ENCODE measurements at places on chromosomes 2 and 18.

GRCh38 chr2:133733901-133734255, 165.6 kb upstream of the NCKAP5 start:
- DNase-seq, result no peak

DNA sequence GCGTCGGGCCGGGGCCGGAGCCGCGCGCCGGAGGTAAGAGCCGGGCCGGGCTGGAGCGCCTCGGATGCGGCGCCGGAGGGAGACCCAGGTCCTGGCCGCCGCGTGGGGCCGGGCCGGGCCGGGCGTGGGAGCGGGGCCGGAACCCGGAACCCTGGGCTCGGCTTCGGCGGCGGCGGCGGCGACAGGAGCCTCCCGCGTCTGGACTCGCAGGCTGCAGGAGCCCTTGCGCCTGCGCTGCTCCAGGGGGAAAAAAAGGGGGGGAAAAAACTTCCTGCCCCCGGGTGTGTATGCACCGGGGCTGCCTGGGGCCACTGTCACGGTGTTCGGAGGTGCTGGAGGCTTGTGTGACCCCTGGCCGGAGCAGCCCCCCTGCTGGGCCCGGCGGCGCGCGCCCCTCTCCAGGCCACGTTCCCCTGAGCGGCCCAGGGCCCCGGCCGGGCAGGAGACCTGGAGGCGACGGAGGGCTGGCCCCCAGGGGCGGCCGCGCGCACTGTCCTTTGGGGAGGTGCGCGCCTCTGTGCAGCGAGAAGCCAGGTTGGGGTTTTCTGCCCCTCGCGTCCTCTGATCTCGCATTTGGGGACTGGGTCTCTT, 864 bp downstream of the KLHL29 start:
- DNase-seq, result no peak

GRCh38 chr18:50819027-50819727, 639 bp downstream of the MRO start:
- DNase-seq, result no peak

GRCh38 chr2:240302933-240303595, 132.4 kb upstream of the GPC1 start:
- DNase-seq, result no peak

DNA sequence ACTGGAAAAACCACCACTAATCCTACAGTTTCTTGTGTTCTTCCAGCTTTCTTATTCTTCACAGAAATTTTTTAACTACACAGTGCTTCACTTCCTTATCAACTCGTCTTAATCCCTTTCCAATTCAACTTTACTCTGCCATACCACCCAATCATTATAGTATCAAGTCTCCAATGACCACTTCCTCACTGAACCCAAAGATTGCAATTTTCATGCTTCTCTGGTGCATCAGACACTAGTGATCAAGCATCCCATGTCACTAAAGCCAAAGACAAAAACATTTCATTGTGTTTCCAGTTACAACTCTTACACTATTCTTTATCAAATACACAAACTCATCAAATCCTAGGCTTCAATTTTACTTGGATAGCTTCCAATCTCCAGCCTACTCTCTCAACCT, 9.5 kb downstream of the CHAC2 start:
- DNase-seq, result no peak

- no peak for DNase-seq
Observed at GRCh38 chr18:57397440-57398132, 37.6 kb upstream of the ONECUT2 start.

GRCh38 chr2:143698888-143699570, 569.8 kb downstream of the ARHGAP15 start:
- no peak for DNase-seq

DNA sequence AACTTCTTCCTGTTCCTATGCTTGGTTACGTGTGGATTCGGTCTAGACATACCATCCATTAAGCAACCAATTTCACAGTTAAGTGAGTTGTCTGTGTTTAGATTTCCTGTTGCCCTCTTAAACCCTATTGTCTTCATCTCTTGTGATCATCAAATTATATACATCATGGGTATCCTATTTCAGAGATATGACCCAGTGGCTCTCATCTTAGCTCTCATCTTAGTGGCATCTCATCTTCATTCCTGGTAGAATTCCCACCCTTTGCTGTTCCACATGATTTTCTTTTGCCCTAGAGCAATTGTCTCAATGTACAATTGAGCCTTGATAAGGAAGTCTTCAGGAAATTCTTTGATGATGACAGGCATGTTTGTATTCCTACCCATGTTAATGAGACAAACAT, 29.4 kb upstream of the FN1 start:
- DNase-seq, result no peak

GRCh38 chr2:223641082-223641481, 38.9 kb upstream of the SCG2 start:
- DNase-seq, result no peak

- no peak for DNase-seq
Observed at GRCh38 chr2:49226360-49226759, 72.0 kb upstream of the FSHR start.

DNA sequence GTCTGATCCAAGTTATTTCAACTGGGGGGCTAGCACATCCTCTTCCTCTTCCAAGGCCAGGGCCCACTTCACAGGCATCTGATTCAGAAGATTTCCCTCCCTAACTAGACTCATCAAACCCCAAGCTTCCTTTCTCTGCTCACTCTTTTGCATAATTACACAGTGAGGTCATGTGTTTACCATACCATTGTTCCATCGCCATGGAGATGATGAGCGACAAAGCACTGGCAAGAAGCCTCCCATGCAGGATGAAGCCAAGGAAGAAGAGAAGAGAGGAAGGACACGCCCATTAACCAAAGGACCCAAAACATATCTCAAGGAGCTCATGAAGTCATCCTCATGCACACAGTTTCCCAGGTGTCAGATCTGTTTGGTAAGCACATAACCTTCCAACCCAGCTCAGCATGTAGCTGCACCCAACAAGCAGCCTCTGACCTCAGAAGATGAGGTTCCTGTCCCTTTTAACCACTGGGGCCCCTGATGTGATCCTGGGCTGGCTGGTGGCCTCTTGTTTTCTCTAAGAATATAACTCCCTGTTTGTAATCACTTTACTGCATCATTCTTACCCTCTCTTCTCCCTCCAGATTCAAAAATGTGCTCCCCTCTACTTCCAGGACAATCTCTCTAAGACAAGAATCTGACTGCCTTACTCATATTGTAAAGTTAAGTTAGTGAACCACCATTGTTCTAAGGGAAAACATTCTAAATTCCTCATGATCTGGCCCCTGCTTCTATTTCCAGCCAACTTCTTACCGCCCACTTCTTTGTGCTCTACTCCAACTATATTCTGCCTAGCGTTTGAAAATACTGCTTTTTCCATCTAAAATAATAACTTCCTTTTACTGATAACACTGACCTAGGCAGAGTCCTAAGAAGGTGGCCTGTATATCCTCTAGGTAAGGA, 190.1 kb downstream of the TTC32 start:
- DNase-seq, result no peak

DNA sequence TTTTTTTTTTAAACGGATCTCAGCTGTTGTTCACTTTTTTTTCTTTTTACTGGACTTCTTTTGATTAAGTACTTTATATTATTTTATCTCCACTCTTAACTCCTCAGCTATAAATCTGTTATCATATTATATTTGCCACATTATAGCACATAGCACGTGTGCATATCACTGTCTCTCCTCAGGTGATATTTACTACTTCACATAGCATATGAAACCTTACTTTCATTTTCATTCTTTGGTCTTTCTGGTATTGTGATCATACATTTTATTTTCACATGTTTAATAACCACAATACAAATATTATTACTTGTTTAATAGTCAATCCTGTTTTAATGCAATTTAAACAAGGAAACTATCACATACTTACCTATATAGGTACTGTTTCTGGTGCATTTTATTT, 993.1 kb upstream of the TMEFF2 start:
- DNase-seq, result no peak

DNA sequence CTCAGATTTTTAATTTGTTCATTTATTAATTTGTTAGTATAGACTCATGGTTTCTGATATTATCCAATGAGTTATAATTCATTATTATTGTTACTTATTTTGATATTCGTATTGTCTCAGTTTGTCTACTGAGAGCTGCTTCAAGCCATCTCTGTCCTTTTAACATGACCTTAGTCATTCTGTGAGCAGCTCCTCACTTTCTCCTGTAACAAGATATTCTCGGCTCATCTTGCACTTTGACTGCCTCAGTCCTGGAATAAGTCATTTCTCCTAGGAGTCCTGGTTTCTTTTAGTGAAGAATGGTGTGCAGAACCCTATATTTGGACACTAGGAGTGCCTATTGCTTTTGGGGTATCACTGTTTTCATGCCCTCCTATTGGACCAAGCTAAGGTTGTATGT, 13.2 kb downstream of the ASB1 start:
- no peak for DNase-seq

- no peak for DNase-seq
Observed at GRCh38 chr18:47628893-47629292, 301.6 kb downstream of the SMAD2 start.

Measured in stimulated activated CD8-positive, alpha-beta memory T cell treated with anti-CD3 and anti-CD28 coated beads, Interleukin-7, amount 100 ng/mL, for 1 hour (primary cell).